ENCODE measurements at places on chromosomes 12 and 14. TPM values are rescaled to one million over a fixed set of nuclear protein-coding genes. Genes with fewer than 3 reads are reported as not detected.

VWF gene
- 0.22 TPM for polyA plus RNA-seq

C12orf50 gene
- polyA plus RNA-seq: not detected

TSPAN19 gene
- polyA plus RNA-seq: not detected

TSPAN8 gene
- not detected for polyA plus RNA-seq

PYGL gene
- 60.4 TPM for polyA plus RNA-seq

- DNase-seq: no peak
Observed at GRCh38 chr12:84643993-84644392, 268.6 kb downstream of the SLC6A15 start.

GRCh38 chr12:64603183-64603841, 7.0 kb upstream of the RASSF3 start:
- DNase-seq: no peak

- no peak for DNase-seq
Observed at GRCh38 chr14:78090864-78091263, 79.3 kb upstream of the NRXN3 start.

DNA sequence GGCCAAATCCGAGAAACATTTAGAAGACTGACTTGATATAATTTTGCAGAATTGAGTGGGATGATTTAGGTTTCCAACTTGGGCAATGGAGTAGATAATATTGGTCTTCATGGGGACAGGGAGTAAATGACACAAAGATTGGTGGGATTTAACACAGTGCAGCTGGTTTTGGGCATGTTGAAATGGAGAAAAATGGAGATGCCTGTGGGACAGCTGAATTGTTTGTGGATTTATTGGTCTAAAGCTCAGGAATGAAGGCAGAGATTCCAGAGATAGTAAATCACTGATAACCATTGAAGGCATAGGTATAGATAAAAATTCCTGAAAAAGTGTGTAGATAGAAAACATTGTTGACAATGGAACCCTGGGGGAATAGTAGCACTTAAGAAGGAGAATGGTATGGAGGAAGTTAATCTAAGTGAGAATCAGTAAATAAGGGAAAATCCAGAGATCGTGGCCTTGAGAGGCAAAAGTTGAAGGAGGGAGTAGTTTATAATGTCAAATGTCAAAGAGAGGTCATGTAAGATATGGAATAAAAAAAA, 120.9 kb upstream of the ATP2B1 start:
- no peak for DNase-seq

DNA sequence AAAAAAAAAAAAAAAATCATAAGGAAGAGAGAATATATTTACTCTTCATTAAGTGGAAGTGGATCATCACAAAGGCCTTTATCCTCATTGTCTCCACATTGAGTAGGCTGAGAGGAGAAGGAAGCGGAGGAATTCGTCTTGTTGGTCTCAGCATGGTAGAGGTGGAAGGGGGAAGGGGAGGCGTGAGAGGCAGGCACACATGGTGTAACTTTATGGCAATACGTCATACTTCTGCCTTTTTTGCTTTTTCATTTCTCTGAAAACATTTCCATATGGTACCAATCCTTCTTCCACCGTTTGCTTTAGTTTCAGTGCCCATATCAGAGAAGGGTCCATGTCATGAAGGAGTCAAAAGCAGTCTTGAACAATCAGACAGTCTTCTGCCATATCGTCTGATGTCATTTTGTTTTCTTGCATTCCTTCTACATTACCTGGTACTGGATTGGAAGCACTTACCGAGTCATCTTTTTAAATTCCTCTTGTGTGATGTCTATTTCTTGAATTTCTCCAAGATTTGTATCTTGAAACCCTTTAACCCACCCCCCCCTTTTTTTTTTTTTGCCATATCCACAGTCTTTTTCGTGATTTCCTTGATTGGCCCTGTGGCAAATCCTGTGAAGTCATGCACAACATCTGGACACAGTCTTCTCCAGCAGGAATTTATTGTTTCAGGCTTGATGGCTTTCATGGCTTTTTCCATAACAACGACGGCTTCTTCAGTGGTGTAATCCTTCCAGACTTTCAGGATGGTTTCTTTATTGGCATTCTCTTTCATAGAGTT, 8.9 kb downstream of the FUT8 start:
- peak; percentile 21 for DNase-seq

- DNase-seq: no peak
Observed at GRCh38 chr12:44509471-44509870, 366.6 kb downstream of the NELL2 start.

DNA sequence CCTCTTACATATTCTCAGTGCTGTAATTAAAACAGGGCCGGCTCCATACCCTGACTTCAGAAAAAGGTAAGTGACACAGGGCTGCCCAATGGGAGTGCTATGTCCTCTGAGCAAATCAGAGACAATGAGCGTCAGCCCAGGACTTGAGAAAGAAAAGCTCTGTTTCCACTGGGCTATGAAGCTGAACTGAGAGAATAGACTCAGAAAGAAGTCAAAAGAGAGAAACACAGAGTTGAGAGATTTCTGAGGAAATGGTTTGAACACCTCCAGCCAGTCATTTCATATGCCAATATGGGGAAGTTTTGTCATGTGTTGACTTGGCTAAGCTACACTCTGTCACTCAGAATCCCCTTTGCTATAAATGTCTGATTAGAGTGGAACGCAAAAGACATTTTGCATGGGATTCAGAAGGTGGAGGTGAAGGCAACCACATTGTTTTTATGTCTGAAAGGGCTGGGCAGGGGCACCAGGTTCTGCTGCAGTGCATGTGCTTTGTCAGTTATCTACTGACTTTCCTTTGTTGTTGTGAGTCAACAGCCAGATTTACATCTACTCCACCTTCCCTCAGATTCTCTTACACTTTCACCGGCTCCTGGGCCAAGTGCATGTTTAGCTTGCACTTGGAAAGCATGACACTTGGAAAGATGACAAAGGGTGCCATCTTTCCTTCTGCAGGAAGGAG, 313.3 kb downstream of the DUSP6 start:
- no peak for DNase-seq

- no peak for DNase-seq
Observed at GRCh38 chr14:92153581-92153980, 31.8 kb downstream of the CPSF2 start.

DNA sequence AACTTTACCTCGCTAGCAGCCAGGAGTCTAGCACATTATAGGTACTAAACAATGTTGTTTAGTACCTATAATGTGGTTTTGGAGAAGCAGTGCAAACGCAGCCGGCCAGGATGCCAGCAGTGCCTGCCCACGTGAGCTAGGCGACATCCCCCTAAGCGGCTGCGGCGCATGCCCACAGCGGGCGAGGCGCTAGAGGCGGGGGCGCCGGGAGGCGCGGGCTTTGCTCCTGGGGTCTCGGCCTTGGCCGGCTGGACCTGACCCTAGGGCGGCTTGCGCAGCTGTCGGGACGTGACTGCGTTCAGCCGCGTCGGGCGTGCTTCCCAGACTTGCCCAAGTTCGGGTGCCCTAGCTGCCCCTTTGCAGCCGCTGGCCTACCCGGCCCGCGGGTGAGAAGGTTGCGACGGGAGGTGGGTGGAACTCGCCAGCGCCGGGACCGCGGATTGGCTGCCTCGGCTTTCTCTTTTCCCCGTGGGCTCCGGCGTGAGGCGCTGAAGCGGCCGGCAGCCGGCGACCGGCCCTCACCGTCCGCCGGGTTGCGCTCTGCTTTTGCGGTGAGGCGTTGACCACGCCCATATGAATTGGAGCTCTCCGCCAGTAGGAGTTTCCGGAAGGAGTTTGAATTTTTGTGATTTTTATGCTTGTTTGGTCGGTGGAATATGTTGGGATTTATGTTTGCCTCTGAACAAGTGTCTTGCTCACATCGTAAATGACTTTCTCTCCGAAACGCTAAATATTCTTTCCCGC, at the start of gene TMEM19:
TSS of gene TMEM19 (plus strand) at position 169 of the 744 bp plus-strand sequence. CDS start 599 bp downstream, outside the sequence.
- DNase-seq: peak; percentile 62

- no peak for DNase-seq
Observed at GRCh38 chr12:69998922-69999321, 173.9 kb downstream of the MYRFL start.

- no peak for DNase-seq
Observed at GRCh38 chr12:100868487-100868886, 73.9 kb downstream of the ANO4 start.
